AG04450 (cell line): ENCODE measurements at places on chromosomes 3 and 15. TPM values are rescaled to one million over a fixed set of nuclear protein-coding genes. Genes with fewer than 3 reads are reported as not detected.

Gene KY
- 0.04 and 0.09 TPM in 2 replicates for polyA plus RNA-seq

DNA sequence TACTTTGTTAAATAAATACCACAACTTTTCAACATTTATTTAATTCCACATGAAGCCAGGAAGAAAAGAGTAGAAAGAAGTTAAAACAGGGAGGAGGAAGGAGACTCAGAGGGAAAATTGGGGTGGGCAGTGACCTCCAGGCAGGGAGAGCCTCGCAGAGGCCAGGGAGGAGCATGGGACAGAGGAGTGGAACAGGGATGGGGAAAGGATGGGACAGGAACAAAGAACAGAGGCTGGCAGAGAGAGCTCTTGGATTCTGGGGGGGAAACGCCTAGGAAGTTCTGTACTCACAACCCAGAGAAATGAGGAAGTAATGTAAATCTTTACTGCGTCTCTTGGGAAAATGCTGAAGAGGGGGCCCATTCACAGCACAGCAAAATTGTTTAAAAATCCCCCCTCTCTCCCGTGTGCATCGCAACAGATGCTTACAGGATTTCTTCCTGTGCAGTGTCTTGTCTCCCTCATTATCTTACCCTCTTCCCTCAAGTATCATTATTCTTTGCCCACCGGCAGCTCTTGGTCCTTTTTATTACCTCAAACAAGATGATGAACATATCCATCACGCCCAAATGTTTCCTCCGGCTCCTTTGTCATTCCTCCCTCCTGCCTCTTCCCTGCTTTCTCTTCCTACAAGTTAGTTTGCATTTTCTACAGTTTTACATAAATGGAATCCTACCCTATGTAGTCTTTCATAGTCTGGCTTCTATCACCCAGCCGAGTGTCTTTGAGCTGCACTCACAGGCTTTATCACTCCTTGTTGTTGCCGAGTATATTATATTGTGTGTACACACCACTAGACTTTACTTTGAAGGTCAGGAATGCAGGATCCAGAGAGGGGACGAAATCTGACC lies 65.5 kb downstream of the ARHGAP31 start:
- DNase-seq: no peak

GRCh38 chr15:68730976-68731897 lies 89.5 kb downstream of the ANP32A start:
- DNase-seq: no peak

GRCh38 chr15:81133782-81134461 lies at the start of gene CFAP161:
Gene CFAP161 (plus strand): TSS chr15:81134270. CDS start chr15:81134330, 60 bp downstream.
- DNase-seq: peak; percentile 33
